ENCODE measurements at places on chromosomes 4 and X.

- DNase-seq: no peak
Measured at GRCh38 chrX:9204560-9204959, 170.6 kb upstream of the FAM9B start.

DNA sequence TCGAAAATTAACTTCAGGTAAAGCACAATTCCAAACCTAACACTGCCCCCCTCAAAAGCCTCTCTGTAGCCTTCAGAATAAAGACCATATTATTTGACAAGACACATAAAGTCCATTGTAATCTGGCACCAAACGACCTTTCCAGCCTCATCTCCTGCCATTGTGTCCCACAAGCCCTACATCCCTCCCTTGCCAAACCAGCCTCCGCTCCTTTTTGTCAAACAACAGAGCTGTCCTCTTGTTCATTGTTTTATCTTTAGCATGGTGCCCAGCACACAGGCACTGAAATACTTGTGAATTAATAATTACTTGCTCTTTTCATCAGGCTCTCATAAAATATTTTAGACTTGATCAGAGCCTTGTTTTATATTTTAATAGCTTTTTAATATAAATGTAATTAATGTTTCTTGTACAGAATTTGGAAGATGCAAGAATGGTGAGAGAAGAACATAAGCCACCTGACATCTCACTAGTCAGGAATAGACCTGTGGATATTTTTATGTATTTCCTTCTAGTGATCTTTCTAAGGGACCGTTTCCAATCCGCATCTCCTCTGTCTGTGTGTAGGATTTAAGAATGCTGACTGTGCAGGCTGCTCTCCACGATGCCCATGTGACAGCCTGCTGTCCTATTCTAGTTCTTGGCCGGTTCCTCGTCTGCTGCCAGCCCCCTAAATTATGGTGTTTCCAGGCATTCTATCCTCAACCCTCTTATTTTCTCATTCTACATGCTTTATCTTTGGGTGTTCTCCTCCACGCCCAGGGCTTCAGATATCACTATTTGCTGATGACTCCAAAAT is 3.0 kb upstream of the IRF2 start:
- no peak for DNase-seq

GRCh38 chr4:61678297-61678696 is 478.2 kb downstream of the ADGRL3 start:
- DNase-seq: no peak

DNA sequence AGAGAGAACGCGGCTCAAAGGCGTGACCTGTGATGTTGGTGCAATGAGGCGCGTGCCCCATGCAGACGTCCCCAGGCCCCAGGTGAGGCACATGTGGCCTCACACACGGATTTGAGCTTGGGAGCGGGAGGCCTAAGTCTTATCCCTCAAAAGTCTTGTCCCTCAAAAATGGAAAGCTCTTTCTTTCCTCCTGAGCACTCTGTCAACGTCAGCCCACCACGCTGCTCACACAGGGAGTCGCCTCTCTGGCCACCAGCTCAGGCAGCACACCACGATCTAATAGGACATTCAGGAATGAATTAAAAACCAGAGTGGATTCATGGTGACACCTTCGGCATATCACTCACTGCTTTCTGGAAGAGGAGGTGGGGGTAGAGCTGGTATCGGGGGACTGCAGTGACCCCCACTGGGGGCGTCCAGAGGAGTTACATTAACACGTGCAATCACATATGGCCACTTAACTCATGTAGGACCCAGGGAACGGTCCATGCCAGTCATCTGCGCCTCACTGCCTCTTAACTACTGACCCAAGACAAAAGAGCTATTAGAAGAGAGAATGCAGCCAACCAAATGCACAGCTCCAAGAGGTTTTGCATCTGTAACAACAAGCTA is 21.9 kb upstream of the CYP4V2 start:
- no peak for DNase-seq

DNA sequence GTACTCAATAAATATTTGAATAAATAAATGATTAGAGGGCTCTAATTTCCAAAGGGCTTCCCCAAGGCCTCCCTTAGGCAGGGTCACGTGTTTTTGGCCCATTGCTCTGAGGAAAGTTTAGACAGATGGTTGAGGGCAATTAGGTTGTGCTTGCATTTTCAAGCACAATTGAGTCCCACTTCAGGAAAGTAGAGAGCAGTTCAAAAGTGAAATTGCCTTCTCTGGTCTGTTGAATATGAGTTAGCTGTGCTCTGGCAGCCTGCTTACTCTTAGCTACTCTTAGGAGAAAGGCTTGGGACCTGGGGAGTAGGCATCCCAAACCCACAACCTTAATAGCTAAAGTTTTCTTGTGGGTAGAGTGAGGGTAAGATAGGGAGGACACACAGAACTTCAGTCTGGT is 9.0 kb upstream of the DRP2 start:
- DNase-seq: no peak

DNA sequence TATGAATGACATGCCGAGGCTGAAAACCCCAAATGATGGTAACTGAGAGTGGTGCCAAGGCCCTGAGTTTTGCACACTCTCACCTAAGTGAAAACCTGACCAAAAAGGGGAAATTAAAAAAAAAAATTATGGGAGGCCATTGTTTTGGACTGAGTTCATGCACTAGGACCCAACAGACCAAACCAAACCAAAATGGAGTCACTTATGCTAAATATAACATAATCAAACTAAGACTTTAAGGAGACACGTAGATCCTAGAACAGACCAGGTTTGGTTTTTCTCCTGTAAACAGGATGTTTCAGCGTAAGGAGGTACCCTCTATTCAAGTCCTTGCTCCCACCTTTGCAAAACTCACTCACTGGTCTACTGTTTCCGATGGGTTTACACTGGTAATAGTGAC is 453.0 kb downstream of the INPP4B start:
- no peak for DNase-seq

- no peak for DNase-seq
Measured at GRCh38 chr4:8058031-8058479, 100.6 kb downstream of the ABLIM2 start.

DNA sequence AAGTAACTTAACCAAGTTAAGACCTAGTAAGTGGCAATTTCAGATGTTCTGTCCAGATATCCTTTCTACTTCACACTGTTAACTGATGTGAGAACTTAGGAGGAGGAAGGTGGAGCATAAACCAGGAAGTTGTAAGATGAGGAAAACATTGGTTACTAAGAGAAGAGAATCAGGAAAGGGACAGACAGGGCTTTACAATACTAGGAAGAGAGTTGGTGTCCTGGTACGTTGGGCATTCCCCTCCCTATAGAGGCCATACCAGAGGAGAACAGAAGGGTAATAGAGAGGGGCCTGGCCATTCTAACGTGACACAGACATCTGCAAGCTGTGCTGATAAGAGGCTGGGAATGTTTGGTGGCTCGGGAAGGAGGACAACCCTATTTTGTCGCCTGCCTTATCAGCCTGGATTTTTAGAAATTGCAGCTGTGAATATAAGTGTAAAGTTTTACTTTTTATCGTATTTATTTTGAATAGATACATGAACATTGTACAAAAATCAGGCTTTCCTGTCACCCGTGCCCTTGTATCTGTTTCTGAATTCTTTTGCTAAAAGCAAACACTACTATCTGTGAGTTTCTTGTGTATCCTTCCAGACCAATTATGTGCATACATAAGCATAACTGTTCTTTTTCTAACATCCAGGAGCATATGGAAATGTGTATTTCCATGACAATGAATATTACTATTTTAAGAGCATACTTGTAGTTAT is 53.5 kb upstream of the HPRT1 start:
- DNase-seq: peak; percentile 4

- no peak for DNase-seq
Measured at GRCh38 chr4:172245516-172245915, 432.3 kb downstream of the GALNTL6 start.

GRCh38 chrX:32995427-32995826 is 215.9 kb downstream of the DMD start:
- DNase-seq: no peak

GRCh38 chr4:154184238-154184637 is 307.4 kb downstream of the DCHS2 start:
- no peak for DNase-seq

DNA sequence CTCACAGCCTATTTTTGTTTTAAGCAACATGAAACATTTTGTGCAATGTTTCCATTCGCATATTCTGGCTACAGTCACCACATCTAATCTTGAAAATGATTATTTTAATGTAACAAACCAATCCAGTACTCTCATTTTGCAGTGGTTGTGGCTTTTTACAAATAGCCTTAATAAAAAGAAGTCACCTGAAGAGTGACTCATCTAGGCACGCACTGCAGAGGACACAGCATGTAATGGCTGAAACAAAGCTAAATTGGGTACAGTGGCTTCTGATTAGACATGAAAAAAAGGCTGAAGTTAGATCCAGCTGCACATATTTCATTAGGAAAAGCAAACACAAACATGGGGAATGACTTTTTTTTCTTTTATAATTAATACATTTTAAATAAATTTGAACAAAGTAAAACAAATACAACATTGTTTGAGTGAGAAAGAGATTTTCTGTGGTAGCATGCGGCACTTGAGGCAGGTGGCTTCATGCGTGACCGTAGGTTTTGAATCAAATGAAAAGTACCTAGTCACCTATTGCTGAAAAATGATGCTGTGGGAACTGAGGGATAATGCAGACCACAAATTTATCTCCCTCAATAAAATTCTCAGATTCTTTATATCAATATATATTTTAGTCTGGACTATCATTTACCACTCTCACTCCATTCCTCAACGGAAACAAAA is 240.8 kb upstream of the DDX53 start:
- no peak for DNase-seq

- no peak for DNase-seq
Measured at GRCh38 chr4:147586637-147587036, 30.6 kb upstream of the TMEM184C start.

DNA sequence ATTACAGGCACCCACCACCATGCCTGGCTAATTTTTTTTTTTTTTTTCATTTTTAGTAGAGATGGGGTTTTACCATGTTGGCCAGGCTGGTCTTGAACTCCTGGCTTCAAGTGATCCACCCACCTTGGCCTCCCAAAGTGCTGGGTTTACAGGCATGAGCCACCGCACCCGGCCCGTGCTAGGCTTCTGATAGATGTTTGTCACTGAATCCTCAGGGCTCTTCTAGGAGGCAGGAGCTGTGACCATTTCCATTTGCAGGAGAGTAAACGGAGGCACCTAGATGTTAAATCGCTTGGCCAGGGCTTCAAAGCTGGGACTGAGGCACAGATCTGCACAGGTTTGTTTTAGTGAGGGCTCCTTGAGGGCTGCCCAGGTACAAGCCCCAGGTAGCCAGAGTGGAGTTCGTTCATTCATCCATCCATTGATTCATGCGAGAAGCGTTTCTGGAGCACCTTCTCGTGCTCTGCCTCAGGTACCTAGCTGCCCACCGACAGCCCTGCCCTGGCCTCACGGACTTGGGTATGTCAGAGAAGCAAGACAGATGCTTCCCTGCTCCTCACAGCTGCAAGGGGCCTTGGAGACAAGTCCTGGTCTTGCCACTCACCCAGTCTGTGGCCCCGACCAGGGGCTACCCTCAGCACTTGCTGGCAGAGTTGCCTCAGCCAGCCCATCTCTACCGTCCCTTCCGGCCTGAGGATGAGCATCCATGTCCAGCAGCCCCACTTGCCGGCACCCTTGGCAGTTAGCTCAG is 106.4 kb downstream of the PSAPL1 start:
- DNase-seq: no peak

DNA sequence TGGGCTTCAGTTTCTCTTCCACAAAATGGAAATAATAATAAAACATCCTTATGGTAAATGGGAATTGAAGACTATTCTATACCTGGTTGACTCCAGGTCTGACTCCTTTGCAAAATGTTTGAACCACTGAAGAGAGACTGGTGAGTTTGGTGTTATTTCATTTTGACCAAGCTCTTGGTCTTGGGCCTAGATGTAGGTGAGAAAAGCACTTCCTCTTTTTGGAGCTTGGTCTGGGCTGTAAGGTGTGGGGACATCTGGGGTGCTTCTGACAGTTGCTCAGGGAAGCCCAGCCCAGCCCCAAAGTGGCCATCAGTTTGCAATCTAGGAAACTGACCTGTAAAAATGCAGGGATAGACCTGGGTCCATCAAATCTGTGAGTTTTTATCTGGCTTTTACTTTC is 26.8 kb upstream of the SOD3 start:
- DNase-seq: no peak

DNA sequence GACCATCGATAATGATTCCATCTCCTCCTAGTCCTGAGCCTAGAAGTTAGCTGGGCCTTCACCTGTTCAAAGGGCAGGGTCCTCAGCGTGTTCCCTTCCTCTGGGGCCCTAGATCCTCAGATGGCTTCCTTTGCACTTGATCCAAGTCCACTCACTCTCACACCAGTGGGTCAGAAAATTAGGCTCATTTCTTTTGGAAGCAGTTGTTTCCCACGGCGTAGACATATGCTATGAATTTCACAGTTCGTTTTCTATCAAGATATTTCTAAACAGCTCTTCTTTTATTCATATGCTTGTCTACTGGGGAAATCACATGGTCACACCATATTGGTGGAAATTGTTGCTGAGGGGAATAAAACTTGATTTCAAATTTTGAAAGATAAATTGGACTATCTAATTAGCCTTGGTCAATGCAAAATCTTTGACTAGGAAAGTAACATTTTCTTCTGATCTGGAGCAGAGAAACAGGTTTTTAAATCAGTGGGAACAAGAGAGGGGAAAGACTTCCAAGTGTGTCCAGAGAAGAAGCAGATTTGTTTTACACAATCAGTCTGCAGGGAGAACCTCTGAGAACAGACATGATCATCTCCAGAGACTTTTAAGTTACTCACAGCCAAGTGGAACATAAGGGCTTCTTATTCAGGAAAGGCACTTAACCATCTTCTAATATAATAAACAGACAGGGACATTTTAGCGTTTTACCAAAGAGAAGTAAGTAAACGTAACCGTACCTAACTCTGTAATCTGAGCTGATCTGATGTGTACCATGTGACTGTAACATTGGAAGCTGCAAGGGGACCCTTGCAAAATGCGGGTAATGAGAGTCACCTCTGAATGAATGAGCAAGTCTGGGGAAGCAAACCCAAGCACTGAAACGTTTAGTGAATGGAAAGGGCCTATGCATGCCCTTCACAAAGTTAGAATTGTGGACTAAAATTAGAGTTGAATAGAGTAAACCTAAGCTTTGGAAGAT is 455.7 kb upstream of the FAT1 start:
- no peak for DNase-seq

DNA sequence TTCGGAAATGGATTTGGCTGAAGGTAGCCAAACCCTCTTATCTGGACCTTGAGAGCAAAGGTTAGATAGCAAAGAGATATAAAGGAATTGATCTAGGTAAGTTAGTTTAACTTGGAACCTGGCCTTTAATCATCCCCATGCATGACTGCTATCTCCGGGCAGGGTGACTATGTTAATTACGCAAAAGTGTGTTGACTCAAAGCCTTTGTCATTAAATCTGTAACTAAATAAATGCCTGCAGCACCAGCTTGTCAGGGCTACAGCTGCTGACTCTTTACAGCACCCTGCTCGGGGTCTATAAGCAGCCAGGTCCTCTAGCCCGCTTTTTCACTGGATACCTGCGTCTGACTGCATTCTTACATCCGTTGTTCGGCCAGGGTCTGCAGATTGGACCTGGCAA is 201.7 kb downstream of the TBCK start:
- no peak for DNase-seq

DNA sequence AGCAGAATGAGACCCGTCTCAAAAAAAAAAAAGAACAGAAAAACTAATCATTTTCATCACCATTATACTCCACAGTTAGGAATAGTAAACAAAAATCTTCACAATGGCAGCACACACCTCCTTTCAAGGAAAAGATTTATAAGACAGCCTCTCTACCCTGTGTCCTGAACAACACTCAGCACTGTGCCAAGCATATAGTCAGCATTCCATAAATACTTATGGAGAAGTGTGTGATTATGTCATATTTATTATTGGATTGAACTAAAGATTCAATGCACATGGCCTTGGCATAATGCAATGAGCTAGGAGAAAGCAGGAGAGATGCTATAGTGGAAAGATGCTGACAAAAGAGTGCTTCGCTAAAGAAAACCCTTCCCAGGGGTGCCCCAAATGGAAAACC is 52.6 kb downstream of the FAM114A1 start:
- DNase-seq: no peak

Data from GF-D8 (cell line).